ENCODE measurements at places on chromosomes 12 and 14.

DNA sequence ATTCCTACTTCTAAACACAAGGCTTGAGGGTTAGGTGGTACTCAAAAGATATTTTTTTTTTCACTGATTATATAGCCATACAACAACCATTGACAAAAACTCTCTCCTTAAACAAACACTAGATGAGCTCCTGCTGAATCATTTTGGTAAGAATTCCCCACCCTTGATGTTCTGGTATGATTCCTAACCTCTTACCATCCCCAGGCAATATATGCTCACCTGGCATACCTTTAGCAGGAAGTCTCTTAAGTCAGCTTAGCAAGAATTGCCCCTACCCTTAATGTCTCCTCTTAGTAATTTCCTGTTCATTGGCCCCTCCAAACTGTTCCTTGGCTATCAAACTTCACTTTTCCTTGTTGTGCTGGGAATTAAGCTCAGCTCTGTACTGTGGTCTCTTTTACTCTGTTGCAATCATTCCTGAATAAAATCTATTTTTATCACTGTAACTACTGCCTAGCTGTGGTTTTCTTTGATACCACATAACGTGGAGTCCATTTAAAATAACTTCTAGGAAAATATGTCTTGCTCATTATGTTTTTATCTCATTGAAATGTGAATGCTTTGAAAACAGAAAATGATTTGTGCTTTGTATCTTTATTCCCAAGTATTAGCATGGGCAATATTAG is 712.6 kb downstream of the SLC16A7 start:
- no peak for DNase-seq

GRCh38 chr12:14416658-14417057 is 51.2 kb downstream of the ATF7IP start:
- DNase-seq = no peak

DNA sequence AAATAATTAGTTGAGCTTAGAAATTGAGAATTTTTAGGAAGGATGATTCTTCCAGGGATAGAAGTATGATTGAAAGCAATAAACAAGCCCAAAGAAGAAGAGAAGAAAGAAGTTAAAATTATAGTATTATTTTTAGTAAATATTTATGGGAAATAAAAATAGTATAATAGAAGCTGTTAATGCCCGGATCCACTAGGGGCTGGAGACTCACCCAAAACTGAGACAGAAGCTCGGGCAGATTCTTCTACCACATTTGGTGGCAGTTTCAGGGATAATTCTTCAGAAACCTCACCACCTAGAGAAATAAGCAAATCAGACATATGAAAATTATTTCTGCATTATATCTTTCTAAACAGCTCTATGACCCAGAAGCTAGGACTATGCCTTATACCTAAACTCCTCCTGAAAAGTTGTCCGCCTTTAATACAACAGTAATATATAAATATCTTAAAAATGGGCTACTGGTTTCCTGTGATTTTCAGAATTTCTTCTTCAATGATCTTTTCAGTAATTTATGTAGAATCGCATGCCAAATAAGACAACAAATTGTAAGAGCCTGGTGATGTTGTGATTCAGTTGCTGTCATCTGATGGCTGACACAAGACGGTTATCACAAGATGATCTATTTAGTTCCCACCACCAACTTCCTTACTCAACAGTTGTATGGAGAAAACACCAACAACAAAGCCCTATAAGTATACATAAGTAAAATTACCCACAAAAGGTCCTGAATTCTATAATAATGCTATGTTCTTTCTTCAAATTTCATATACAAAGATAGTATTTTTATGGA is 35.6 kb downstream of the A2M start:
- no peak for DNase-seq

DNA sequence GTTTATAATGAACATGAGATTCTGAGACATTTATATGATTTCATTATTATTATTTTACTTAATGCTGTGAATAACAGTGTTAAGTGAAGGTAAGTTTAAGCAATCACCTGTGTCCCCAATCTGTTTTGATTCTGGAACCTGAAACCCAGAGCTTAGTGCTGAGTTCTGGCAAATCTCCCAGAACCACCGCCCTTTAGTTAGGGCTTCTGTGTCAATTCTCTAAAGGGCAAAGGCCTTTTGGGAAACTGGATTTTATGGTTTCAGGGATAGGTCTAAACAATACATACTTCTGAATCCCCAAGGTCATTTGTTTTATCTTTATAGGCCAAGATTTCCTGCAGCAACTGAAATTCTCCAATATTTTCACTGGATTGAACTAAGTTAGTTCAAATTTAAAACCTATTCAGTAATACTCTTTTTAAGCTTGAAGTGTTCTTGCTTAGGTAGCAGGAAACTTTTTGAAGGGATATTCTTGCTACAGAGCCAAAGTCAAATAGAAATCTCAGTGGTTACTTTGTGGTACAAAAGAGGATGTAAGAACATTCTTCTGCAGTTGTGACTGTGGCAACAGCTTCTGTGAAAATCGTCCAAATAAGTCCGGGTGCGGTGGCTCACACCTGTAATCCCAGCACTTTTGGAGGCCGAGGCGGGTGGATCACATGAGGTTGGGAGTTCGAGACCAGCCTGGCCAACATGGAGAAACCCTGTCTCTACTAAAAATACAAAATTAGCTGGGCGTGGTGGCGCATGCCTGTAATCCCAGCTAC is 10.0 kb upstream of the PKP2 start:
- no peak for DNase-seq

GRCh38 chr12:9365296-9365695 is 157.1 kb upstream of the PZP start:
- no peak for DNase-seq
